ENCODE measurements at places on chromosomes 6 and 20.

DNA sequence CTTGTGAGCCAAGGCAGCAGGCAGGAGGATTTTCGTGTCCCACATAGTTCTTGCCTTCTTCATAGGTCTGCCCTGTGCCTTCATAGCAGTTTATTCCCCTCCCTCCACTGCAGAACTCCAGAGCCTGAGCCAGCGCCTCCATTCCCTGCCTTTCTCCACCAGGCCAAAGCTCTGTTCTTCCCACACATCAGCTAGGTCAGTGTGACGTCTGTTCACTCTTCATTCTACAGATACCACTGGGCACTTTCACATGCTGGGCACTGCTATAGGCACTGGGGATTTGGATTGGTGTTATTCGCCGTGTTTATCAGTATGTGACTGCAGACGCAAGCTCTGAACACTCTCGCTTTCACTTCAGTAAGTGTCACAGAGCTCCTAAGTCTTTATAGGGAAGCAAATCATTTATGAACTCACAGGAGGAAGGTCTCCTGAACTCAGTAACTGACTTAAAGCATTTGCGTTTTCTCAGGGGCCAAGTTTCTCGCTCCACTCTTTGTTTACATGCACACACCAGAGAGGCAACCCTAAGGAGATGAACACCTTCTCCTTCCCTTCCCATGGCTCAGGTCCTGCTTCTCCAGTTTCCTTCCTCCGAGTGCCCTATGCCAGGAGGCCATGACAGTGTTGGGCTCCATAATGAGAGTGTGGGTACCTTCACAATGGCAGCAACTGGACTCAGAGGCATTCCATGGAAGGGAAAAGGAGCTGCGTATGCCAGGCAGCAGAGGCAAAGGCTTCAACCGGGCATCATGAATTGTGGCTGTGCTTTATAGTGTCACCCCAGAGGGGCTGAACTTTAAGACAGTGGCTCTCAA is 6.3 kb upstream of the APMAP start:
- no peaks in the 10 kb centered on the region for H3K27me3 ChIP-seq
- H3K4me1 ChIP-seq, result peaks cover 42% of the 10 kb centered on the region
- DNase-seq, result no peak
- H3K4me3 ChIP-seq, result no peak overlapping the region
- no peak overlapping the region for H3K27ac ChIP-seq

DNA sequence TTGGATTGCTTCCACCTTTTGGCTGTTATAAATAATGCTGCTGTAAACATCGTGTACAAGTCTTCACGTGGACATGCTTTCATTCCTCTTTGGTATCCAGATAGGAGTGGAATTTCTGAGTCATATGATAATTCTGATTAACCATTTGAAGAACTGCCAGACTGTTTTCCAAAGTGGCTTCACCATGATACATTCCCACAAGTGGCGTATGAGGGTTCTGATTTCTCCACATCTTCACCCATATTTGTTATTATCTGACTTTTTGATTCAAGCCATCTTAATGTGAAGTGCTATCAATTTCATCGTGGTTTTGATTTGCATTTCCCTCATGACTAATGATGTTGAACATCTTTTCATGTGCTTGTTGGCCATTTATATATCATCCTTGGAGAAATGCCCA is 2.9 kb upstream of the SNRPB start:
- peaks cover 19% of the 10 kb centered on the region for H3K4me1 ChIP-seq
- H3K36me3 ChIP-seq, result no peaks in the 10 kb centered on the region
- H3K27me3 ChIP-seq, result no peaks in the 10 kb centered on the region

- H3K27ac ChIP-seq, result no peak overlapping the region
- no peaks in the 10 kb centered on the region for H3K4me1 ChIP-seq
- H3K4me3 ChIP-seq, result no peak overlapping the region
- no peaks in the 10 kb centered on the region for H3K36me3 ChIP-seq
These were observed 20.3 kb downstream of the ANKS1A start for GRCh38 chr6:34909320-34909883.

DNA sequence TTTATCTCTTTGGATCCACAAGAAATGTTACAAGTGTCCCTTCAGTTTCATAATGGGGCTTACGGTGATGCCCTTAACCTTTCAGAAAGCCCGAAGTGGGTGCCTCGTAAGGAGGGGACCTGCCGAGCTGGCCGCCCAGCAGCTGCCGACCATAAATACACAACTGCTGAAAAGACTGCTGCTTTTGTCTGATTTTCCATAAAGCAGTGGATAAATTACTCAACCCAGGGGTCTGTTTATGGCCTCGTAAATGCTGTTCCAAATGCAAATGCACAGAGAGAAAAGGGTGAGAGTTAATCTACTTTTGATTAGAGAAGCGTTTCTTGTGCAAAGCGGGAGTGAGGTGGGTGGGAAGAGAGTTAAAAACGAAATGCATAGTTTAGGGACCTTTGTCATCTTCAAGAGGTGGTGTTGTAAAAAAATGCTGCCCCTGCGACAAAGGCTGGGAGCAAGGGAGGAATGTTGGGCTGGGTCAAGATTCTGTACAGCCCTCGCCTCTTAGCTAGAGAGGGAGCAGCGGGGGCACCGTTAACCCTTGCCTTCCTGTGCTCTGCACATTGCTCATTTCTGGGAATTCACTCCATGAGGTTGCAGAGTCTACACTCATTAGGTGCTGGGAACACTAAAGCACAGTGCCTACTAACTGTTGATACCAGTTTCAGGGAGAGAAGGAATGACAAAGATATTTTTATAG is 112.0 kb upstream of the MTHFD1L start:
- no peak overlapping the region for H3K4me3 ChIP-seq
- DNase-seq, result no peak
- no peaks in the 10 kb centered on the region for H3K27me3 ChIP-seq
- H3K27ac ChIP-seq, result no peak overlapping the region
- peaks cover 4% of the 10 kb centered on the region for H3K4me1 ChIP-seq
- no peaks in the 10 kb centered on the region for H3K36me3 ChIP-seq

DNA sequence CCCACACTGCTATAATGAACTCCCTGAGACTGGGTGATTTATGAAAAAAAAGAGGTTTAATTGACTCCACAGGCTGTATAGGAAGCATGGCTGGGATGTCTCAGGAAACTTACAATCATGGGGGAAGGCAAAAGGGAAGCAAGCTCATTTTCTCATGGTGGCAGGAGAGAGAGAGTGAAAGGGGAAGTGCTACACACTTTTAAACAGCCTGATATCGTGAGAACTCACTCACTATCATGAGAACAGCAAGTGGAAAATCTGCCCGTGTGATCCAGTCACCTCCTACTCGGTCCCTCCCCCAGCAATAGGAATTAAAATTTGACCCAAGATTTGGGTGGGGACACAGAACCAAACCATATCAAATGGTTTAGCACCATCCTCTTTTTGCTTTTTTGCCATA is 116.6 kb upstream of the CEP162 start:
- H3K4me3 ChIP-seq, result no peak overlapping the region
- DNase-seq, result no peak
- H3K27me3 ChIP-seq, result no peaks in the 10 kb centered on the region
- H3K36me3 ChIP-seq, result no peaks in the 10 kb centered on the region
- no peak overlapping the region for H3K27ac ChIP-seq

GRCh38 chr6:38688579-38689087 is 14.3 kb downstream of the GLO1 start:
- no peak overlapping the region for H3K27ac ChIP-seq
- peaks cover 3% of the 10 kb centered on the region for H3K36me3 ChIP-seq
- no peaks in the 10 kb centered on the region for H3K27me3 ChIP-seq
- peaks cover 17% of the 10 kb centered on the region for H3K4me1 ChIP-seq
- H3K4me3 ChIP-seq, result no peak overlapping the region

Data from esophagus muscularis mucosa (tissue), 4 donors.